ENCODE measurements at places on chromosomes 13 and 19.
A peak's percentile ranks its signal among the peaks of the same experiment; 100 is the strongest.

- DNase-seq = no peak
Observed at GRCh38 chr19:772730-773436, 22.0 kb downstream of the MISP start.

DNA sequence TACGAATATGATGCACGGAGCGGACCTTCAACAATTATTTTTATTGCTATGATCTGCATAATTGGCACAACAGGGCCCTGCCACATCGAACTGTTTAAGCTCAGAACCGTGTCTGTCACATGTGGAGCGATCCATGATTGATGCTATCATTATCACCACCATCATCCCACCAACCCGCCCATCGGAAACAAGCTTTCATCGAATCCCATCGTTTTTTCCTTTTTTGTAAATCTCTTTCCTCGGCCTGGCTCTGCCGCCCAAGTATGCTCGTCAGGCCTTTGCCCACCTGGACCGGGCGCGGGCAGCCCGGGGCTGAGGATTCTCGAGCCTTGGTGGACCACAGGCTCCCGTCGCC, 533 bp upstream of the DCAF15 start:
- DNase-seq = no peak

GRCh38 chr19:18954094-18954493, 13.1 kb upstream of the HOMER3 start:
- no peak for DNase-seq

DNA sequence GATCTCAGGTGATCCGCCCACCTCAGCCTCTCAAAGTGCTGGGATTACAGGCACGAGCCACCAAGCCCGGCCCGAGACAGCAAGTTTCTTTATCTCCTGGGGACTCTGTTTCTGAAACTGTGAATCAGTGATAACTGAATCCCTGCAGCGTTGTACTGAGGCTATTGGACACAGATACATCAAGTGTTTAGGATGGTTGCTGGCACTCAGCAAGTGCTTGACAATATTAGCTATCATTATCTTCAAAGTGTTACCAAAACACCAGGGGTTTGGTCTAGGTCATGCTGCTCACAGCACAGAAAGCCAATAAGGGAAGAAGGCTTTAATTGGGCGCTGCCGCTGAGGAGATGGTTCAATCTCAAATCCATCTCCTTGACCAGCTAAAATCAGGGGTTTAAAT, 20.5 kb upstream of the PNMA8C start:
- DNase-seq = no peak

DNA sequence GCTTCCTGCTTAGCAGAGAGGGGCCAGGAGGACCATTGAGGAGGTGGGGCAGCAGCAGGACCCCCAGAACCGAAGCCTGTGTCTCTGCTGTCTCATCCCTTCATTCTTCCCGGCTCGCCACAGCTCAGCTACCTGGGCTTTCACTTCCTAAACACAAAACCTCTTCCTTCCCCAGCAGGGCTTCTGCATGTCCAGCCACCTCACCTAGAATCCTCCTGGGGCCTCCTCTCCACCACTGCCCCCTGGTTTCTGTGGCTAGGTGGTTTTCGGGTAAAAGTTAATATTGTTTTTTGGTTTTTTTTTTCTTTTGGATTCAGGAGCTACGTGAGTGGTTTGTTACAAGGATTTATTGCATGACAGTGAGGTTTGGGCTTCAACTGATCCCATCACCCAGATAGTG, 61.8 kb upstream of the PABPC3 start:
- DNase-seq = no peak

DNA sequence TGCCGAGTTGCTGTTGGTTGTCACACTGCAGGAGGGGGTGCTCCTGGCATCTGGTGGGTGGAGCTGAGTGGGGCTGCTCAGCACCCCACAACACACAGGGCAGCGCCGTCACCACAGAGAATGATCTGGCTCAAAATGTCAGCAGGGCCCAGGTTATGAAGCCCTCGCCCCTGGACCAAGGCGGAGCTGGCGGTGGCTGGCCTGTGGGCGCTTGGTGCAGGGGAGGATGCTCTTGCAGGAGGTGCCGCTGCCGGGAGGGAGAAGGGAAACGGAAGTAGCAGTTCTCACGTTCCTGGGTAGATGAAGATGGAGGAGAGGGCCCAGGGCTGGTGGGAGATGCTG, 14.2 kb upstream of the LENG8 start:
- DNase-seq = no peak

DNA sequence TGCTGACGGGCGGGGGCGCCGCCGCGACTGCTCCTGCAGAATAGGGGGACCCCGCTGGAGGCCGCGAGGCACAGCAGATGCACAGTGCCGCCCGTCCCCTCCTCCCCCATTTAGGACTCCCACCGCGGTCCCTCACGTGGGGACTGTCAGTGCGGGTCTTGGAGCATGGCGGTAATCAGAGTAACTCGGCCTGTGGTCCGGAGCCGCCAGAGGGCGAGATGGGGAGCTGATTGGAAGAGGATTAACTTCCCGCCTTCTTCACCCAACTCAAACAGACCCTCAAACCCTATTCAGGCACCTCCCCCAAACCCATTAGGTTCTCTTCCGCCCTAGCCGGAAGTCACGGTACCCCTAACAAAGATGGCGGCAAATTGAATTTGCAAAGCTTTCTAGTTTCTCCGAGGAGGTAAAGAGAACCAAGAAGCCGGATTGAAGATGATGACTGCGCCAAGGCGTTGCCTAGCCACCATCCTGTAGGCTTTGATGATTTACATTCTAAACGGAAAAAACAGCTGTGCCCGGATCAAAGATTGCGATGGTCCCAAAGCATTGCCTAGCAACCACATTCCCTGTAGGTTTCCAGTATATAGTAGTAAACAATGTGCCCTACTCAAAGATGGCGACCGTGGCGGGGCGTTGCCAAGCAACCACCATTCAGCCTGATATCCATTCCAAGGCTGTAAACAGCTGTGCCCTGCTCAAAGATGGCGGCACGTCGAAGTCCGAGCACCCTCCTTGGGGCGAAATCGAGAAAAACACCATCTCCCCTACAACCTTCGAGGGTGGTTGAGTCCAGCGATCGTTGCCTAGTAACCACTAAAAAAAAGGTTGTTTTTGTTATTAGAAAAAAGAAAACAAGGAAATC, at the start of gene FUZ:
FUZ (minus strand) TSS at position 296 of the 865 bp plus-strand sequence; CDS start at position 110, 186 bp downstream.
- peak; percentile 95 for DNase-seq

DNA sequence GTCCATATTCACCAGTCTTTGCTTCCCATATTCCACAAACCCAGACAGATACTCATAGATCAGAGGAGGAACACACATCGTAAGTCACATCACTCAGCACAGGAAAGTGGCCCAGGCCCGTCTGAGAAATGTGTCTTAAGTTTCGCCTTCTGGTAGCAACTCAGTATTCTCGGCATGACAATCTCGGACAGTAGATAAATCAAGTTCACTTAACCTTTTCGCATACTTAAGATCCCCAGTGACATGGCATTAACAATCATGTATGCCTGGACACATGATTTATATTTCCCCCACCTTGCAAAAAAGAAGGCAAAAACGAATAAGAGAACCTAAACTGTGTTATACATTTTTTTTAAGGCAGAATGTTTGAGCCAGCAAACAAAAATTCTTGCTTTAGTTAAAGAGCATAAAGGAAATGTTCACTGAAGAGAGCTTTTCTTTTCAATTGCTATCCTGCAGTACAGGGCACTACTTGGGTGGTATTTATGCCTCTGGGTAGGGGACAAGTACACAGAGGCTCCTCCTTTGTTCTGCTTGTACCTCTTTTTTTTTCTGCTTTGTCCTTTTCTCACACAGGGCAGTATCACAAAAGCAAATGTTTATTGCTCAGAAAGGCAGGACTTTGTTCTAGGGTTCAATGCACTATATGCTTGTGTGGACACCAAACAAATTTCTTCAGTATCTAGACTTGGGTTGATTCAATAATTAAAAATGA, 360.6 kb downstream of the TDRD3 start:
- DNase-seq = no peak

DNA sequence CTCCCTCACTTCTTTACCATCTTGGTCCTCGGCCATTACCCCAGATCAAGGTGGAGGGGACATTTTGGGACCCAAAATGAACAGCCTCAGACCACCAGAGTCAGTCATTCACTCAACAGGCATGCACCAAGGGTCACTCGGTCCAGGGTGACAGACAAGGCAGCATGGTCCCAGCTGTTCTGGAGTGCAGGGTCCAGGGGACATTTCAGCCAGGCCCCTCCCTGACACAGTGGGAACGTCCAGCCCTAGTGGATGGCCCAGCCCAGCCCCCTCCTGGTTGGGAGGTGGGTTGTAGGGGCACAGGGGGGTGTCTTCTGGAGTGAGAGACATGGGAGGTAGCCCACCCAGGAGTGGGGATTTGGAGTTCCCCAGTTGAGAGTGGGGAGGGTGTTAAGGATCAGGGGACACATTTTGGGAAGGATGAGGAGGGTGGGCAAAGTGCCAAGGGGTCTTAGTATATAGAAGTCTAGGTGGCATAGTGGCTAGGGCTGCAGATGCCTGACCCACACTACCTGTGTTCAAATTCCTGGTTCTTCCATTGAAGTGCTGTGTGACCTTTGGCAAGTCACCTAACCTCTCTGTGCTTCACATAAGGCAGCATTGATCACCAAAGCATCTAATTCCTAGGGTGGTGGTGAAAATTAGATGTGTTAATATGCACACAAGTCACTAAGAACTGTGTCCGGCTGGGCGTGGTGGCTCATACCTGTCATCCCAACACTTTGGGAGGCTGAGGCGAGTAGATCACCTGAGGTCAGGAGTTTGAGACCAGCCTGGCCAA, 2.5 kb upstream of the FCER2 start:
- DNase-seq = no peak

- DNase-seq = no peak
Observed at GRCh38 chr13:48562296-48563066, 29.6 kb upstream of the RCBTB2 start.

- peak; percentile 62 for DNase-seq
Observed at GRCh38 chr13:45446181-45446580, 18.6 kb upstream of the COG3 start.

DNA sequence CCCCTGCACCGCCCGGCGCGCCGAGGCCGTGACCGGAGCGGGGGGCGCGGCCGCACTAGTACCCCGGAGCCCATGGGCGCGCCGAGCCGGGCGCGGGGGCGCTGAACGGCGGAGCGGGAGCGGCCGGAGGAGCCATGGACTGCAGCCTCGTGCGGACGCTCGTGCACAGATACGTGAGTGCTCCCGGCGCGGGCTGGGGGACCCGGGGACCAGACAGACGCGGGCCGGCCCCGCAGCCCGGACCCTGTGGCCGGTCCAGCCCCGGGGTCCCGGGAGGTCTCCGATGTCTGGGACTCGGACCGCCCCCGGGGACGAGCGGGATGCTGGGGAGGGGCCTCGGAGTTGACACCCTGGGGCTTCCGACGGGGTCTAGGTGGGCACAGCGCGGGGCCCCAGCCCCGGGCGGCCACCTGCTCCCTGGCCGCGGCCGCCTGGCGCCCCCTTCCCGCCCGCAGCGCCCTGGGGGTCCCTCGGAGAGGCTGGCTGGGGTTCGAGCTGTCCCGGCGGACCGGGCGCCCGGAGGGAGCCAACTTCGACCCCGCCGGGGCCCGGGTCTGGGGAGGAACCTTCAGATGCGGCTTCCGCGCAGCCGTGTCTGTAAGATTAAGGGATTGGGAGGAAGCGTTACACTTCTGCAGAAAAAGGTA, 568 bp downstream of the ATP11A start:
- peak; percentile 38 for DNase-seq

DNA sequence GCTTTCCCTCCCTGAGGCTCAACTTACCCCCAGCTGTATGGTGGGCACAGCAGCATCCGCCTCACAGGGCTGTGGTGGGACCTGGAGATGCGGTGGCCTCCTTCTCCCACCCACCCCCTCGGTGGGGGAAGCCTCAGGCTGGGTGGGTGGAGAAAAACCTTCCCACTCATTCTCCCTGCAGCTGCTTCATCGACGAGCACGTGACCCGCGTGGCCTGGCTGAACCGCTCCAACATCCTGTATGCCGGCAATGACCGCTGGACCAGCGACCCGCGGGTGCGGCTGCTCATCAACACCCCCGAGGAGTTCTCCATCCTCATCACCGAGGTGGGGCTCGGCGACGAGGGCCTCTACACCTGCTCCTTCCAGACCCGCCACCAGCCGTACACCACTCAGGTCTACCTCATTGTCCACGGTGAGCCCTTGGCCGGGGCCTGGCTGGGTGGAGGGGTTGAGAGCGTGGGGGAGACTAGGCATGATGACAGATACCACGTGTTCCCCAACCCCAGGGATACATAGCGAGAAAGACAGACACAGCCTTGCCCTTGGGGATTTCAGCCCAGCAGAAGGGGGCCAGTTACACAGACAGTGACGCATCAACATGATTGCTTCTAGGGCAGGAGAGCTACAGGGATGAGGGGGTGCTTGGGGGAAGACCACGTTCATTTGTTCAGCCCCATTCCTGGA, 12.2 kb downstream of the IGLON5 start:
- DNase-seq = no peak

DNA sequence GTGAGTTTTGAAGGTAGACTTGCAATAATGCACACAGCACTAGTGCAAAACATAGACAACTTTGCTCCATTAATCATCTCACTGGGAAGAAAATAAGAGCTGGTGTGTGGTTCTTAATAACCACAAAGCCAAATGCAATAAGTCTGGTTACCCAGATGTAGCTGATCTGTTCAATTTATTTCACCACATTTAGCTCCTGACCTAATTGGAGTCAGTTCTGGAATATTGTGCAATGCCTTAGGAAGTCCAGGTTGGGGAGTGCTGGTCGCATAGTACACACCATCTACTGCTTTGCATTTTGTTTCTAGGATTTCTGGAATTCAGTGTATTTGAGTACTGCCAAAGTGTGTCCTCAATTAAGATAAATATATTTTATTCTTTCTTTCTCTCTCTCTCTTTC, 483.3 kb upstream of the SPRY2 start:
- DNase-seq = no peak

DNA sequence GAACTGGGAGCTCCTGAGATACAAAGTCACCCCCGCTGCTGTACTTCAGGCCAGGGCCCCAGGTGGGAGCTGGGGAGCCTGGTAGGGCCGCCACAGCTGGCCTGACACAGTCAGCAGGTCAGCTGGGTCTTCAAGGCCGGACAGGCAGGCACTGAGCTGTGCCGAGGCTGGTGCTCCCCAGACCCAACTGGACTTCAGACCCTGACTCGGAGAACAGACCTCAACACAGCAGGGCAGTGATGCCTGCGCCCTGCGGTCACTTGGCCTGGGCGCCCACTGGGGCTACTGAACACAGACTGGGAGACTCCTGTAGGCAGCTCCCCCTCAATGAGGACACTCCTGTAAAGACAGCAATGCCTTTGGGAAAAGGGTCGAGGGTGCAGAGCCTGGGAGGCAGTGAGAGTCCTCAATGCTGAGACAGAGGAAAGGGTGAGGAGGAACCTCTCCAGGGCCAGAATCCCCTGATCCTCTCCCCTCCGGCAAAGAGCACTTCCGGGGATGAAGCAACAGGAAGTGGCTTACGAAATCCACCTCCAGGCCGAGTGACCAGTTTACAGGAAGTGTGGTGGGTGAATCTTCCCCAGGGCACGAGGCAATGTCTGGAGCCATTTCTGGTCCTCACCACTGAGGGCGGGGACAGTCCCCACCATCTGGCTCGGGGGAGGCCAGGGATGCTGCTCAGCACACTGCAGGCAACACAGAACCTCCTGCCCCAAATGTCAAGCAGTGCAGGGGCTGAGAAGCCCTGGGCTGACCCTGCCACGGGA, 40.8 kb upstream of the ISYNA1 start:
- DNase-seq = peak; percentile 94

GRCh38 chr13:62320129-62321108, 904.8 kb upstream of the PCDH20 start:
- no peak for DNase-seq

All from AG08395 (cell line).